BJ (cell line): ENCODE measurements at places on chromosomes 1 and 21. TPM values are rescaled to one million over a fixed set of nuclear protein-coding genes. Genes with fewer than 3 reads are reported as not detected.

- DNase-seq, result no peak
Measured at GRCh38 chr1:62428351-62428750, 8.5 kb upstream of the USP1 start.

GRCh38 chr1:31715087-31715872 is 11.5 kb upstream of the COL16A1 start:
- peak; percentile 77 for DNase-seq

The MPL gene
- not detected in 2 replicates for polyA plus RNA-seq

- no peak for DNase-seq
Measured at GRCh38 chr1:203140743-203141520, 13.4 kb downstream of the ADORA1 start.

The CAPN9 gene
- polyA plus RNA-seq, result not detected in 2 replicates

GRCh38 chr1:238660849-238661248 is 725.5 kb upstream of the CHRM3 start:
- DNase-seq, result no peak

DNA sequence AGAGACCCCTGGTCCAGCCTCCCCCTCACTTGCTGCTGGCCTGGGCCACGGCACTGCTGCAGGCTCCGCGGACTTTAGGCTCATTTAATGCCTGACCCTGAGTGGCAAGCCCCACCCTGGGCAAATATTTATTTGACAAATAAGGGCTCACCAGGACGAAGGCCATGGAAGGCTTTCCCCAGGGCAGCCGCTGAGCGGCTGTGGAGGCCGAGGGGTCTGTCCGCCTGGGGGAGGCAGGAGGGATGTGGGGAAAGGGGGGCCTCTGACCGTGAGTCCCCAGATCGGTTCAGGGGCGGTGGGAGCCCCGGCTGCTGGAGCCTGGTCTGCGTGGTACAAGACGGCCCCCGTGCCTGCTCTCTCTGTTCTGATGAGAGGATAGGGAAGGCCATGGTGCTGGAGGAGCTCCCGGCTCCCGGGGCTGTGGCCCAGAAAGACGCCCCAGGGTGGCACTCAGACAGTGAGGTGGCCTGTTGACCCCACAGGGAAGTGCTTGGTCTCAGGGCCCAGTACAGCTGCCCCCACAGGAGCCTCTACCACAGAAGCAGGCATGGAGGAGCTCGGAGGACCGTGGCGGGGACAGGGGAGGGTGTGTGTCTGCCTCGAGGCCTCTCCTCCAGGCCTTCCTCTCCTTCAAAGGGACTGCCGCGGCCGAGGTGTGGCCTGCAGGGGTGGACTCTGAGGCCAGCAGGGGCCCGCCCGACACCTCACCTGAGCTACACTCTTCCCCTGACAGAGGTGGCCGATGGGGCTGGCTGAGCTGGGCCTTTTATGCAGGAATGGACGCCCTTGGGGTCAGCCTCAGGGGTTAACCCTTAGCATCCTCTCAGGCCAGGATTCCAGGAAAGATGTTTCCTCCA is 9.1 kb upstream of the C1orf159 start:
- no peak for DNase-seq

The AQP10 gene
- polyA plus RNA-seq, result not detected in 2 replicates

DNA sequence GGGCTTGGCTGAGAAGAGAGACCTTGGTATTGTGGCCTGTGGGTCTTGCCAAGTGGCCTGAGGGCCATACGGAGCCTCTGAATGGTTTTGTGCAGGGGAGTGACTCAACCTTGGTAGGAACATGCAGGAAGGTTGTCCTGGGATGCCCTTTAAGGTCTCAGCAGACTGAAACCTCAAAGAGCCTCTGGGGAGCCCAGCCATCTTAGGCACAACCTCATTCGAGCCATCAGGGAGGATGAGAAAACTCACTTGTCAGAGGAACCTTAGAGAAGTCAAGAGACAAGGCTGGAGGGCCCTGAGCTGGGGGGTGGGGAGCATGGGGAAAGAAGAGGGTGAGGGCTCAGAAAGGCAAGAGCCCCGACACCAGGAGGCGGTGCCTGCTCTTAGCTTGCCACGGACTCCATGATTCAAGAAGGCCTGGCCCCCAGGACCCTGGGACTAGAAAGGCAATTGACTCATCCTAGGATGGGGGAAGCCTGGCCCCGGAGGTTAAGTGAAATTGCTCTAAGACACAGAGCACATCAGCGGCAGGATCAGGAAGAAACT is 13.0 kb downstream of the IFI6 start:
- DNase-seq, result peak; percentile 63

DNA sequence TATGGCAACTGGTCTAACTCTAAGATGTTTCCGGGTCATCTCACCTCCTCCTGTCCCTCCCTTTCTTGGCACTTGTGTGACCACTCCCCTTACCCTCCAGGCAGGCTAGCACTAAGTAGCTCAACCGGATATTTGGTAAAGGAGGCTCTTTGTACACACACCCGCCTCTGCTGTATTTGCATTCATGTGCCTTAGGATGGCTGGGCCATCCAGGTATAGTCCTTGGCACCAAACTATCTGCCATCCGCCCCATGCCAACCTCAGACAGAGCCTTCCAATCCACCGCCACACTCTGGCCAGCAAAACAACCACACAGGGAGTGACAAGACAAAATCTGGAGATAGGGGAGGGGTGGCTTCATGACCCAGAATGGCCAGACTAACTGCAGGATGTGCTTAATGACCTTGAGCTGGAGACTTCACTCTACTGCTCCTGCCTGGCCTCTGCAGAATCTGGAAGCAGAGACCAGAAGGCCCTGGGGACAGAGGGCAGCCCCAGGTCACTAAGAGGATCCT is 59.5 kb downstream of the CDK18 start:
- DNase-seq, result no peak

The CASZ1 gene
- polyA plus RNA-seq, result 0.26 and 0.64 TPM in 2 replicates

DNA sequence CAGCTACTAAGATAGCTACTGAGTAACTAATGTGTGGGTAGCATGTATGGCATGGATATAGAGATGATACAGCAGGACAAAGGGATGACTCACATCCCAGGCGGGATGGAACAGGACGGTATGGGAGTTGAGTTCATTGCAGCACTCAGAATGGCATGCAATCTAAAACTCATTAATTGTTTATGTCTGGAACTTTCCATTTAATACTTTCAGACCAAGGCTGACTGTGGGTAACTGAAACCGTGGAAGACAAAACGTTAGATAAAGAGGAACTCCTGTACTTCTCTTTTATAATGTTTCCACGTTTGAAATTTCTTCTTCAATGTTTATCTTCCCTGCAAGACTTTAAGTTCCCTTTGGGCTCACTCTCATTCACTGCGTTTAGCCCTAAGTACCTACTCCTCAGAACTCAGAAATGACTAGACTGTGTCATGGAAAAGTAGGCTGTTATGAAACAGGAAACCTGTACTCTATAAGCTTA is 151.9 kb downstream of the MAGI3 start:
- DNase-seq, result no peak

DNA sequence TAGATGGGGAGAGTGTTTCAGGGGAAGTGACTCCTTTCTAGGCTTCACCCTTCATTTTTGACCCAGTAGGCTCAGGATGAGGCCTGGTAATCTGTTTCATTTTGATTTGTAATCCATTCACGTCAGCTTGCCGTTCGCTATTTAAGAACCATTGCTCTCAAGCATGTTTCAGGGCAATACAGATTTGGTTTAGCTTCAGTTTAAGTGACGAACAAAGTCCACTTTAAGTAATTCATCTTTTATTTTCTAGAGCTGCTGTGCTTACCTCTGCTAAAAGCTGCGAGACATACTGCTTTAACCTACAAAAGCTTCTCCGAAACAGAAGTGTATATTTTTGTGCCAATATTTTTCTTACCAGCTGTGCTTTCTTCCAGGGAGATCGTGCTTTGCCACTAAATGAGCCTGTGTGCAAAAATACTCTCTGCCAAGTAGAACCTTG is 8.9 kb upstream of the FMO3 start:
- no peak for DNase-seq

DNA sequence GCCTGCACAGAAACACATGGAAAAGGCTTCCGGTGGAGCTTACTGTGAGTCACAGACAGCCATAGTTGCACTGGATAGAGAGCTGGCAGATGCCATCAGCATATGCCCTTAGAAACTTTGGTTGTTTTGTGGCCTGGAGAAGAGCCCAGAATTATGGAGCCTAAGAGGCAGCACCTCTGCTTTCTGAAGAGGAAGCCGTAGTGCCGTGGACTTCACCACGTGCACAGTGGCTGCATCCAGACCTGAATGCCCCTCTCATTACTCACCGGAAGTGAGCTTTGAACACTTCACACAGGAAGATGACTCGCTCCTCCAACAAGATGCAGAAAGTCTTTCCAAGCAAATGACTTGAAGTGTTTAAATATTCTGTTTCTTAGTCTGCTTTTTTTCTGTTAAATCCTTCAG is 28.4 kb downstream of the JUN start:
- peak; percentile 99 for DNase-seq

DNA sequence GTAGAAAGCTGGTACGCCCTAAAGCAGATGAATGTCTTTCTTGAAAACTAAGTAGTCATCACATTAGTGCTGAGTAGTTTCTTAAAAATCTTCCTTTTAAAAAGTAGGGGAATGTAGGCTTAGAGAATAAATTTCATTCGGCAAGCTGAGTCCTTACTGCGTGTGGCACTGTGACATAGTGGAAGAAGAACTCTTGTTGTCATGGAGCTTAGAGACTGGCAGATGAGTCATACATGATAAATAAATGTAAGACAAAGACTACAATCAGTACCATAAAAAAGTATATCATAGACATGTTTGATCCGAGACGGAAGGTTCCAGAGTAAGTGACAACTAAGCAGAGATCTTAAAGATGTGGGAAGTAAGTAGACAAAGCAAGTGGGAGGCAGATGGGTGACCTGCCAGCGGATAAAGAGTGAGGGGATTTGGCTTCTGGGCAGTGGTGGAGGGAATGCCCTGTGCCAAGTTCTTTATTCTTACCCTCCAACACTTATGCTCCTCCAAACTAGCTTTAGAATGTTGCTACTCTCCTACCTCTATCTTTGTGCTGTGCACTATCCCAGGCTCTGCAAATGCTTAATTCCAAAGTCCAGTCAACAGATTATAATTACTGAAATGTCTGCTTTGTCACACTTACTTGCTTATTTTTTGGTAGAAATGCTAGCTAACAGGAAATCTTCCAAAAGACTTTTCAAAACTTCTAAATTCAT is 608.5 kb upstream of the USP24 start:
- no peak for DNase-seq

DNA sequence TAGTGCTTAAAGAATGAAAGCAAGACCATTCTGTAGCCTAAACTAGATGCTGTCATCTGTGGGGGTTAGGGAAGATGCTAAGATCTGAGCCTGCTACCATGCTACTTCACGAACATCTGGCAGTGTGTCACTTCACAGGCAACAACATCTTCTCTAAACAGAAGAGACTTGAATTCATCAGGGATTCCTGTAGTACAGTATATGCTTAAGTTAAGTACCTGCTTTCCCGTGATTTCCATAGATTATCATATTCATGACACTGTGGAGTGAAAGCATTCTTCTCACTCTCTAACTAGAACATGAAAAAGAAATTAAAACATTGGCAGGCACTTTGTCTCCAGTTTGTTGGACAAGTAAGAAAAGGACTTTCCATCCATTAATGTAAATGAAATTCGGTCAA is 390.9 kb downstream of the PTBP2 start:
- DNase-seq, result no peak

The TTC39A gene
- 0.43 and 0.47 TPM in 2 replicates for polyA plus RNA-seq

DNA sequence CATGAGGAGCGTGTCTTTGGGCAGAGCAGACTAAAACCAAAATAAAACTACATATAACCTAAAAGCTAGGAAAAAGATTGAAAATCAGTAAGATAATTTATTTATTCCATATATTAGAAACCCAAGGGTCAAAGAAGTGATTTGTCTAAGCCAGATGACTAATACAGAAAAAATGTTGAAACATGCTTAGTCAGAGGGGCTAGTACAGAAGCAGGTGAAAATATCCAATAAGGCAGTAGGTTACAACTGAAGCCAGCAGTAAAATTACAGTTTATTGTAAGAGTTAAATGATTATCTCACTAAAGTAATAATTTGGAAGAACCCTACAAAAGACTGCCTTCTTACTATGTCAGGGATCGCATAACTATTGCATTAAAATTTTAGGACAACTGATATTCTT is 1190.9 kb upstream of the PRMT6 start:
- DNase-seq, result no peak

The GPR25 gene
- polyA plus RNA-seq, result not detected in 2 replicates

GRCh38 chr1:58608945-58609344 is 31.9 kb upstream of the TACSTD2 start:
- no peak for DNase-seq
